Activated CD4-positive, alpha-beta T cell treated with anti-CD3 and anti-CD28 coated beads for 36 hours (primary cell): ENCODE measurements at places on chromosomes 11 and 22. TPM values are rescaled to one million over a fixed set of nuclear protein-coding genes. Genes with fewer than 3 reads are reported as not detected.

DNA sequence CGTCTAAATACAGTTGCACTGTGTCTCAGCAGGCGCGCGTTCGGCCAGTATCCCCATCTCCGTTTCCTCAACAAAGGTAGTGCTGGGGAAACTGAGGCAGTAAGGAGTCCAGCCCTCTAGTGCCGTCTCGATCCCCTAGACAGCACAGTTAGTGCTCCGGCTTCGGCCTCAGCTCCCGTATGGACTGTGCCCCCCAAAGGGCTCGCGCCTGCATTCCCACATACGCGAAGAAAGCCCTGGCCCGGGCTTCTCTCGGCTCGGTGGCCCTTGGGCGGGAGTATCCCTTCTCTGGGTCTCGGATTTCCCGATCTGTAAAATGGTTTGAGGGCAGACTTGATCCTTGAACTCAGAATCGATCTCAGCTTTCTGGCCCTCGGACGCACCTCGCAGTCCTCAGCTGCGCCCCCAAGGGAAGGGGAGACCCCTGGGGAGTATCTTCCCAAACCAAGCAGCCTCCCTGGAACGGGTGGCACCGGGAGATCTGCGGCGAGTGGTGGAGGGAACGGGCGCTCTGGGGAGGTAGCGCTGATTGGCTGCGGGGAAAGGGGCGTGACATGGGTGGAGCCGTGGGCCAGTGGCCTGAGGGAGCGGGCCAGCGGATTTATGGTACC, 759 bp upstream of the PEX16 start:
- peak; percentile 81 for DNase-seq

DNA sequence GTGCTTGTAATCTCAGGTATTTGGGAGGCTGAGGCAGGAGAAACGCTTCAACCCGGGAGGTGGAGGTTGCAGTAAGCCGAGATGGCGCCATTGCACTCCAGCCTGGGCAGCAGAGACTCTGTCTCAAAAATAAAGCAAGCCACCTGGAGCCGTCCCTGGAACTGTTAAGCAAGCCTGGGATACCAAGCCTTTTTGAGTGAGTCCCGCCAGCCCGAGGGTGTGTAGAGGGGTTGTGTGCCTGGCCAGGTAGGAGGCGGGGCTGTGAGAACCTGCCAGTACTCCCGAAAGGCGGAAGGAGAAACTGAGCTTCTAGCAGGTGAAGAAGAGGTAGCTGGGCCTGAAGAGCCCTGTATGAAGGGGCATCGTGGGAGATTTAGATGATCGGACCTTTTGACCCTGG, 52.4 kb downstream of the TRIOBP start:
- DNase-seq = no peak

GRCh38 chr11:35112056-35112845, 26.7 kb upstream of the CD44 start:
- no peak for DNase-seq

DNA sequence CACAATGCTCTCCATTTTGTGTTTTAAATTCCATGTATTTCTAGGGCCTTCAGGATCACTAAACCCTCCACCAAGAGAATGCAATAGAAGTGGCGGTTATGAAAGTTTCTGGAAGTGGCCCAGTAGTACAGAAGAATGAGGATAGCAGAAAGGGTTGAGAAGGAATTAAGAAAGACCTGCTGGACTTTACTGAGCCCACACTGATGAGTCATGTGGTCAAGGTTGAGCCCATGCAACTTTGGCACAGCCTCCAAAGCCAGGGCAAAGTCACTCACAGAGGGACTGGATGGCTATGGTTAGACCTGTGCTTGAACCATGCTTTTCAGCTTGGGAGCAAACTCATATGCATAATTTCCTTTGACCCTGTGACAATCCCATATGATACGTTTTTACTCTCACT, 102.9 kb upstream of the PLET1 start:
- DNase-seq = no peak

ACCSL gene
- total RNA-seq = not detected

GRCh38 chr22:31044262-31044861, 36.8 kb upstream of the SMTN start:
- DNase-seq = no peak

- no peak for DNase-seq
These were observed 121.1 kb upstream of the GUCY1A2 start for GRCh38 chr11:107139396-107139795.

DNA sequence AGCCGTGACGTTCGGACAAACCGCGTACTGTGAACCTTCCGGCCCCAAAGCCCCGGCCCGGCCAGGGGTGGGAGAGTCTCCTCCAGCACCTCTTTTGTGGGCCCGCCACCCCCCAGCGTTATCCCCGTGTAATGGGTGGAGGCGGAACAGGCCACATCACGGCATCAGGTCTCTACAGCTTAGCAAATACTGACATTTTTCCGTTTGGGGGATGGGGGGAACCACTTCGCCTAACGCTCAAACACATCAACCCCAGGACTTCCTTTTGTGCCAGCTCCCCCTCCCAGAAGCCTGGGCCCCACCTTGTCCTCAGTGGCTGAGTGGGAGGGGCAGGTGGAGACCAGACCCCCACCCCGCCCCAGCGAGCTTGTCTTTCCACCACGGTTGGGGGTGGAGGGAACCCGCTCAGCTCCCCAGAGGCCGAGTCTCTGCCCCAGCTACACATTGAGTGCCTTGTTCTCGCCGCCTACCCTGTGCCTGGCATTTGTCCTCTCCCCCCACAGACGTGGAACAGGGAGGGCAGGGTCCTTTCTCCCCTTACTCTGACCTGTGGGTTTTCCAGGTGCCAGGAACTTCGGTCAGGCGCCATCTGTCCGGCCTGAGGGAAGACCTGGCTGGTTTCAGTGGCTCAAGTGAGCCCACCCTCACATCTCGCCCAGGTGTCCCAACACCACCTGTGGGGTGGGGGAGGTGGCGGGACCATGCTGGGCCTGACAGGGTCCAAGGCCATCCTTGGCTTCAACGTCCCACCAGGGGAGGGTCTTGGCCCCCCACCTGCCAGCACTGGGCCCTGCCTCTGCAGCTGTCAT, 29.6 kb downstream of the SBF1 start:
- DNase-seq = no peak

DNA sequence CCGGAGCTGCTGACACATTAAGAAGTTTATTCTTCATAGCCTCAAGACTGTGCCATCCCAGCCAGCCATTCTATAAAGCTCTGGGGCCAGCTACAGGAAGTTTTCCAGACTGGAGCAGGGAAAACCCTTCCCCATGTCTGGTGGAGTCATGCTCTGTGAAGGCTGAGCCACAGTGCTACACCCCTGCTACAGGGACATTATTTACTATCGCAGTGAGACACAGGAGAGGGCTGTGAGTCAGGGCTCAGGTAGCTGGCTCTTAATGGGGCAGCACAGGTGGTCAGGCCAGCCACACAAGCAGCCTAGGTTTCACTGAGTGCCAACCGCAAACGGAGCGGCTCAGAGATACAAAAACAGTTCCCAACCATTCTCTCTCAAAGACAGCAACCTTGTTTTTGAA, 12.1 kb downstream of the HPS4 start:
- DNase-seq = no peak

E2F8 gene
- 22.2 TPM for total RNA-seq

DNA sequence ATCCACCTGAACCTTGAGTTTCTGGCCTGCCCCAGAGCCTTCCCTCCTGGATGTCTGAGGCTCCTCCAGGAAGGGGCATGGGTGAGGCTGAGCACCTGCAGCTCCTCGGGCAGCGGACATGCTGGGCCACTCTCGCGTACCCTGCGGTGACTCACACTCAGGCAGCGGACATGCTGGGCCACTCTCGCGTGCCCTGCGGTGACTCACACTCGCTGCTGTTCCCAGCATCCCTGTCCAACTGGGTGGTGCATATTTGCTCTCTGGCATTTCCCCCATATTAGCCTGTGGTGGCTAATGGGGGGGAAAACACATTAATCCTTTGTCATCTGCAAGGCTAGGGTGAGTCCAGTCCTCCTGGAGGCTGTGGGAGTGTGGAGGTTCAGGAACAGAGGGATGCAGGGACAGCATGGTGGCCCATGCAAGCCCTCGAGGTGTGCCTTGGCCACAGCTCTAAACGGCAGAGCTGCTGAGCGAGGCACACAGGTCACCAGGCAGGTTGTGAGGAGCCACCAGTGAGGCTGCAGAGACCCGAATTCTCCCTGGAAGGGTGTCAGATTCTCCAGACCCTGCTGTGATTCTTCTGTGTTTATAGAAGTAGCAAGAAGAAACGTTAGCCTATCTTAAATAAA, 728.1 kb downstream of the BRD1 start:
- DNase-seq = no peak

- DNase-seq = no peak
These were observed 150.0 kb downstream of the ADAMTS15 start for GRCh38 chr11:130598433-130598832.

- DNase-seq = no peak
These were observed 394 bp downstream of the CHRM4 start for GRCh38 chr11:46391186-46391577.

ASCL2 gene
- 2.7 TPM for total RNA-seq

DNA sequence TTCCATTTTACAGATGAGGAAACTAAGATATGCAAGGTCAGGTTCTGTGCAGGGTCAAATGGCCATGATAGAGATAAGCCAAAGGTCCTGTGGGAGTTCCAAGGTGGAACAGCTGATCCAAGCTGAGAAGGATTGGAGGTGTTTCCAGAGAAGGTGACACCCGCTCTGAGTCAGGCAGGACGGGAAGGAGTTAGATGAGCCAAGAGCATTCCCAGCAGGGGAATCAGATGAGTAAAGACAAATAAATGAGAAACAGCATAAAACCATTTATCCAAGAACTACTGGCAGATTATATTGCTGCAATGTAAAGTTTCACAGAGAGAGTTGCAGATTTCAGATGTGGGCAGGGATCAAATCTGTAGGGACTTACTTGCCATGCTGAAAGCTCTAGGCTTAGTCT, 18.9 kb upstream of the HEPHL1 start:
- no peak for DNase-seq

DNA sequence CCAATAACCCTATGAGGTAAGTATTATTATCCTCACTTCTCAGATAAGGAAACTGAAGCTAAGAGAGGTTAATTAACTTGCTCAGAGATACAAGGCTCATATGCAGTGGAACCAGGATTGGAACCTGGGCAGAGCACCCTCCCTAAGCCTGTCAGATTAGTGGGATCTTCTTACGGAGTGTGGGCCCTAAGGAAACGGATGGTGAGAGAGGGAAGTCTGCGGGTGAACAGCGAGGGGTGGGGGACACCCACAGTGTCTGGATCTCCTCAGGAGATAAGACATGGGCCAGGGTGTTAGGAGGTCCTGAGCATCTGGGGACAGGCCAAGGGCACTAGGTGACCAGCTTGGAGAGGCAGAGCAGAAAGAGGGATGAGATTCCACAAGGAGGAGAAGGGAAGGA, 376.0 kb downstream of the CADM1 start:
- no peak for DNase-seq

DNA sequence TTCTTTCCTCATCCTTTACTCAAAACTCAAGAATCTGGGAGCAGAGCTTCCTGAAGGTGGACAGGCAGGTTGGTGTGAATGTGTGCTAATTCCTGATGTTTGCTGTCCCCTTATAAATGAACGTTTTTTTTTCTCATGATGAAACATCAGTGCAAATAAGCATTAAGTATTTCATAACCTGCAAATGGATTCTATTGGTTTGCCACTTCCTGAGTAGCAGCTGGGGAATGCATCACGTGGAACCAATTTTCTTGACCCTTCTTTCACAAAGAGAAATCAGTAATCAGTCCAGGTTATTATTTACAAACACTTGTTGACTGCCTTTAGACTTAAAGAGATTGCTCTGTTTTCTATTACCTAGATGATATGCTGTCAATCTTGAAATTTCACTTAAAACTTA, 40.1 kb upstream of the SCN3B start:
- no peak for DNase-seq

TTC36 gene
- 0.59 TPM for total RNA-seq

- DNase-seq = no peak
These were observed 24.0 kb downstream of the KMT5B start for GRCh38 chr11:68189082-68189481.

GRCh38 chr11:981764-982163, 54.8 kb downstream of the MUC6 start:
- no peak for DNase-seq

- DNase-seq = no peak
These were observed 202.2 kb downstream of the CEP164 start for GRCh38 chr11:117529816-117530215.

KDM4E gene
- not detected for total RNA-seq

- no peak for DNase-seq
These were observed 12.3 kb downstream of the LUZP2 start for GRCh38 chr11:24509114-24509513.

DNA sequence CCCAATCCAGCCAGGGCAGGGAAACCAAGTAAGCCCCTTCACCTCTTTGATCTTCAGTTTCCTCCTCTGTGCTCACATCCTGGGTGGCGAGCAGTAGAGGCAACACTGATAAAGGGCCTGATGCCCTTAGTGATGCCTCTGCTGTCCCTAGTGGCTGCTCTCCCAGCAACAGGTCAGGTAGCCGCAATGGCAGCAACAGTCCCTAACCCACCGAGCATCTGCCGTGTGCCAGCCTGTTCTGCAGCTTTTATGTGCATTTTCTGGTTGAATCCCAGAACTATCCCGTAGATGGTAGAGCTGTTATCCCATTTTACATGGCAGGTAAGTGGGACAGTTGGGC, 5.2 kb downstream of the SCYL1 start:
- peak; percentile 54 for DNase-seq
